ENCODE measurements at places on chromosomes 16 and 17.

GRCh38 chr16:67024384-67025209, 4.4 kb upstream of the CBFB start:
- DNase-seq = no peak

GRCh38 chr16:74760007-74760767, 14.4 kb downstream of the FA2H start:
- DNase-seq = no peak

DNA sequence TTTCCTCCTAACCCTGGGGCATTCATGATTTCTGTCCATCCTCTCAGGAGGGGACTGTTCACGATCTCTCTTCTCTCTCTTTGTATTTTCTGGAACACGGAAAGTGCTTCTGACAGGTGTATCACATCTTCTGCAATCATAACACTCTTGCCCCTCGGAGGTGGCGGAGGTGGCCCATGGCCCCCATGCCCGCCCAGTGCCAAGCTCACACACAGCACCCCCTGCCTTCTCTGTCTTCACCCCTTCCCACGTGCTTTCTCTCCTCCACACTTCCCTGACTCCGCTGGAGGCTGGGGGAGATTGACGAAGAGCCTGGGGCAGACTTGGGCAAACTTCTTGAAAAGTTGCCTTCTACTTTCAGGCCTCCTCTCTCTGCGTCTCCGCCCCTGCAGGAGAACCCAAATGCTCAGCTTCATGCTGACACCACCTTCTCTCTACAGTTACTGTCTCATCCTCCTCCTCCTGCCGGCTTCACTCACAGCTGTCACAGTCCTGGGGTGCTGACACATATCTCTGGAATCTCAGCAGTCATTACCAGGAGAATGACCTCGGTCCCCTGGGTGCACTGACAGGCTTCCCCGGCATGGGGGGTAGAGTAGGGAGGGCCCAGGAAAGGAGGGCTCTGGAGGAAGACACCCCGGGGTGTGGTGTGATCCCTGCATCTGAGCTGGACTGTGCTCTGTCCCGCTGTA, 127.1 kb downstream of the ENGASE start:
- no peak for DNase-seq

DNA sequence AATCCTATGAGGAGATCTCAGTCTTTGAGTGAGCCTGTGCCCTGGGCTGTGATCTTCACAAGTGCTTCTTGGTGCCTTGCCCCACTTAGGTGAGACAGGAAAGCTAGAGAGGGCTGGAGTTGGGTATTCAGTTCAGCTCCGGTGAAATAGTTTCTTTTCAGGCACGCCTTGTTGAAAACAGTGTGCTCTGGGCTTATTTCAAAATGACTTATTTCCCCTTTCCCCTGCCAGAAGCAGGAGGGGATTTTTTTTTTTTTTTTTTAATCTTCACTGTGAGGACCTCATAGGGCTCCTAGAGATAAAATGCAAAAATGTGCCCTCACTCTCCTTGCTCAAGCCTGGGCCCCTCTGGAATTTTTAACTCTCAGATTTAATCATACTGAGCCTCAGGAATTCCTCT, 27.2 kb downstream of the MOSMO start:
- no peak for DNase-seq

DNA sequence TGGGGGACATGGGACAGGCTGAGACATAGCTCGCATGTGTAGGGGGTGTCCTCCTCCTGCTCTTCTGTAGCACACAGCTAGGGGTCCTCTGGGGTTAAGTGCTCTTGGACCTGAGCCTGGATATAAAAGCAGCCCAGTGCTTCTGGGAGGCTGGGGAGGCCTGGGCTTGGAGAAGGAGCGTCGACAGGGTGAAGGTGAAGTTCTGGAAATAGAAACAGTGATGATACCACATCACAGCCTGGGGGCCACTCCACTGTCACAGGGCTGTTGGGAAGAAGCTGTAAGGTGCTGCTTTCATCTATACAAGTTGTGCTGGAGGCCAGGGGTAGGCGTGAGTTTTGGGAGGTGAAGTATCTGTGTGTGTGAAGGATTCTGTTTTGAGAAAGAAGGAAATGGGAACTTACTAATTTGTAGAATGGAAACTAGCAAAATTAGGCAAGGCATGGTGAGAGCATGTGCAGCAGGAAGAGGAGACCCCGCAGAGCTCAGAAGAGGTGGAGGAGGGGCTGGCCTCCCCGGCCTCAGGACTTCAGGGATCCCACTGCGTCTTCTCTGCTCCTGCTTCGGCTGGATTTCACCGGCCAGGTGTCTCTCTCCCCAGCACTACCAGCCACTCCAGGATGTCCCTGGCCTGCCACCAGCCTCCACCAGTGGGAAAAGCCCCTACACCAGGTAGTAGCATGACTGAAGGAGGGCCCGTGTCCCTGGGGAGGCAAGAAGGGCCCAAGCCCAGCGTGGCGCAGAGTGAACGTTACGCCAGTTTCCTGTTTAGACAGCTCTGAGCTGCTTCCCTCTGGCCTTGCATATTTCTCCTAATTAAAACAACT, 19.4 kb downstream of the PLCG2 start:
- DNase-seq = no peak

- DNase-seq = no peak
Observed at GRCh38 chr16:85536411-85537330, 76.5 kb upstream of the GSE1 start.

DNA sequence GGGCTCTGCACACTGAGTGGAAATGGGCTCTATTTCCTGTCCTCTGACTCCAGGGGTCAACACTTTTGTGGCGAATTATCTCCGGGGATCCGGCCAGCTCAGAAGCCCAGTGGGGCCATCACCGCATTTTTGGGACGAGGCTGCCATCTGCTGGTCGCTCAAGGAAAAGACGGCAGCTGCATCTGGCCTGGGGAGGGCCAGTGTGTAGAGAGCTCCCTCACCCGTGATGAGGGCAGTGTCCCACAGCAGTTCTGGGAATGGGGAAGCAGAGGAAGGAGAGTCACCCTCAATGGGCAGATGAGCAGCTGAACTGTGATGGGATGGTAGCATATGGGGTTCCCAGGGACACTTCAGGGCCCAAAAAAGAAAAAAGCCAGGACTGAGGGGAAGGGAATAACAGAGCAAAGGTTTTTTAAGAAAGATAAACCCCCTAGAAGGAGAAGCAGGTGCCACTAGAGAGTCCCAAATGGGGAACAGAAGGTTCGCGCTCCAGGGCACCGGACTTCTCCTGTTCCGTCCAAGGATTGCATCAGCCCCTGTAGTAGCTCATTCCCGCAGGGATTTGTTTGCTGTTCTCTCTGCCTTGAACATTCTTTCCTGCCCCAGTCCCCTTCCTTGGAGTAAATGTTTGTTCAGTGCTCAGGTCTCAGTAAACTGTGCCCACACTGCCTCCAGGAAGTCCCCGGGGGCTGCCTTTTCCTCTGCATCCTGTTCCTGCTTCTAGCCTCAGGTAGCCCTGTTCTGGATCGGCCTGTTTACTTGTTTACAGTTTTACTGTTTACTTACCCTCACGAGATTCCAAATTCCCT, 9.3 kb upstream of the ABCC12 start:
- DNase-seq = peak; percentile 34

GRCh38 chr17:73064084-73064938, 28.2 kb downstream of the SLC39A11 start:
- DNase-seq = no peak

- no peak for DNase-seq
Observed at GRCh38 chr16:50751528-50751927, 9.6 kb downstream of the CYLD start.

GRCh38 chr17:35617505-35617904, 30.4 kb downstream of the AP2B1 start:
- no peak for DNase-seq

DNA sequence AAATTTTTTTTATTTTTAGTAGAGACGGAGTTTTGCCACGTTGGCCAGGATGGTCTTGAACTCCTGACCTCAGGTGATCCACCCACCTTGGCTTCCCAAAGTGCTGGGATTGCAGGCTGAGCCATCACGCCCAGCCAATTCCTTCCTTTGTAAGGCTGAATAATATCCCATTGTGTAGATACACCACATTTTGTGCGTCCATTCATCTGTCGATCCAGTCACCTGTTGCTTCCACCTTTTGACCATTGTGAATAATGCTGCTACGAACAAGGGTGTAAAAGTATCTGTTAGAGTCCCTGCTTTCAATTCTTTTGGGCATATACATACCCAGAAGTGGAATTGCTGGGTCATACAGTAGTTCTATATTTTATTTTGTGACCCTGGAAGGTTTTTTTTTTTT, 15.3 kb downstream of the TRPV2 start:
- DNase-seq = no peak

DNA sequence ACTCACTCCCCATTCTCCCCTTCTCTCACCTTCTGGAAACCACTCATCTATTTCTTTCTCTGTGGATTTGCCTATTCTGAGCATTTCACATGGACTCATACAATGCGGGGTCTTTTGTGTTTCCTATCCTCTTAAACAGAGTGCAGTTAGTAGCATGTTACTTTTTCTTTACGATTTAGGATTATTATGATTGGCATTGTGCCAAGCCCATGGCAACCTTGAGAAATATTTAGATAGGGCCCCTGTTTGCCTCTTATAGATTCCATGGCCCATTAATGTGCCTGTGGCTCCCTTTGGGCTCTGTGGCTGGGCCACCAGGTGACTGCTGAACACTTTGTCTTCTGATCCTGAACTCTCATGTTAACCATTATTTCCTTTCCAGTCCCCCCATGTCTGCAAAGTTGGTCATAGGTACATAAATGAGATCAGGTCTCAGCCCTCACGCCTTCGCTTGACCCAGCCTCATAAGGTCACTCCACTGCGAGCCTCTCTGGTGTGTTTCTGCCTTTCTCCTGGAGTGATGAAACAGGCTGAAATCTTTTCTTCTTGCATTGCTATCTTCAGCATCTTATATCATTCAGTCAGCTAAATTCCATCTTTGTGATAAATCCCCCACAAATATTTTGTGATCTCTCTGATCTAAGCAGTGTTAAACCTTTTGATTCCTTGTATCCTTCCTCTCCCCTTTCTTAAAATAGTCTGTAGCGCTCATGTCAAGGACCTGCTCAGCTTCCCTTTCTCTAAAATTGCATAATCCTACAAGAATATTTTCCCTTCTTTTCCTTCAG, 44.0 kb downstream of the MYH3 start:
- no peak for DNase-seq

DNA sequence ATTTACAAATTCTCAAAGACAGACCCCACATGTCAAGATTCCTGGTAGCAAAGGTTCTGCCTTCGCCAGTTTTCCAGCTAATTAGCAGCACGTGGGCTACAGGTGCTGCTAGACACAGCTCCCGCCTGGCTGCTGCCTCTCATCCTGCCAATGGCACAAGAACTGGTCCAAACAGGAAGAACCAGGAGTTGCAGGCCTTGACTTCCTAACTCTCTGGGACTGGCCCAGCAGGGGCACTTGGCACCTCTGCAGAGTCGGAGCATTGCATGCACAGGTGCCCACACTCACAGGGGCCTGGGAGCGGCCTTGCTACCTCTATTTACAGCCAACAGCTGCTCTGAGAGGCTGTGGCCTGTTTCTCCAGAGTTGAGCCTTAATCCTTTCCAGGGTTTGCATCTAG, 39.6 kb downstream of the TK2 start:
- DNase-seq = no peak

DNA sequence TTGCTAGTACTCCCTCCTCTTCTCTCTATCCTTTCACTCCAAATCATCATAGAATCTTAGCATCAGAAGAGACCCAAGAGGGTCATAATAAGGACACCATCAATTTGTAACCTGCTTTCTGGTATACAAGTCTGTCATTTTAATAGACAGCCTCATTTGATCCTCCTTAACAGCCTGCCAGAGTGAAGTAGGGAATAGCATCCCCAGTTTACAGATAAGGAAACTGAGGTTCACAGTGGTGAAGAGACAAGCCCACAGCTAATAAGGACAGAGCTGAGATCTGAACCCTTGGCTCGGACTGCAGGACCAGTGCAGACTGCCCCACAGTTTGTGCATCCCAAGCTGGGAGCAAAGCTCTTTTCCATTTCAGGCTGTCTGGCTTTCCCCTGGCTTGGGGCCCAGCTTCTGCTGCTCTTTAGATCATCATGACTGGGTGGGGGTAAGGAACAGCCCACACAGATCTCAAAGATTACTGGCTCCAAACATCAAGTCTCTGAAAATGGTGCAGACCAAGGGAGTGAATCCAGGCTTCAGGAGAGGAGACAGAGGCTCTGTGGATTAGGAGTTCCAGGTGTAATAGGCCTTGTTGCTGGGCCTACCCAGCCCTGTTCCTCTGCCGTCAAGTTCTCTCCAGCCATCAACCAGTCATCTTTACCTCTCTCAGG, 10.3 kb upstream of the IGFBP4 start:
- DNase-seq = no peak

DNA sequence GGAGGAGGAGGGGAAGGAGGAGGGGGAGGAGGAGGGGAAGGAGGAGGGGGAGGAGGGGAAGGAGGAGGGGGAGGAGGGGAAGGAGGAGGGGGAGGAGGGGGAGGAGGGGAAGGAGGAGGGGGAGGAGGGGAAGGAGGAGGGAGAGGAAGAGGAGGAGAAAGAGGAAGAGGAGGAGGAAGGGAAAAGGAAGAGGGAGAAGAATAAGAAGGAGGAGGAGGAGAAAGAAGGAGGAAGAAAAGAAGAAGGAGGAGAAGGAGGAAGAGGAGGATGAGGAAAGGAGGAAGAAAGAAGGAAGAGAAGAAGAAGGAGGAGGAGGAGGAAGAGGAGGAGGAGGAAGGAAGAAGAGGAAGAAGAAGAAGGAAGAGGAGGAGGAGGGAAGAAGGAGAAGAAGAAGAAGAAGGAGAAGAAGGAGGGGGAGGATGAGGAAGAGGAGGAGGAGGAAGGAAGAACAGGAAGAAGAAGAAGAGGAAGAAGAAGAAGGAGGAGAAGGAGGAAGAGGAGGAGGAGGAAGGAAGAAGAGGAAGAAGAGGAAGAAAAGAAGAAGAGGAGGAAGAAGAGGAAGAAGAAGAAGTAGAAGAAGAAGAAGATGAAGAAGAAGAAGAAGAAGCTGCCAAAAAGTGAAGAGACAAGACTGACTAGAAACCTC, 103.8 kb downstream of the C16orf78 start:
- DNase-seq = no peak

DNA sequence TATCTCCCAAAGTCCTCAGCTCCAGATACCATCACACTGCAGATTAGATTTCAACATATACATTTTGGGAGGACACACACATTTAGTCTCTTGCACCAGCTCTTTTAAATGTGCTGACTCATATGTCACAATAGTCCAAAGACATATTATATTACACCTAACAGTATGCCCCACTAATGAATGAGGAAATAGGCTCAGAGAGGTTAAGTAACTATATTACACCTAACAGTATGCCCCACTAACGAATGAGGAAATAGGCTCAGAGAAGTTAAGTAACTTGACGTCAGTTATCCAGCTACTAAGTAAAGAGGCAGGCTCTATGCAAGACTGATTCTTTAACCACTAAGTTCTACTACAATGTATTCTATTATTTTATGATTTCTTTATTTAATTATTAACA, 9.7 kb downstream of the IRX6 start:
- no peak for DNase-seq

- no peak for DNase-seq
Observed at GRCh38 chr17:68238164-68238870, 9.5 kb upstream of the AMZ2 start.

- no peak for DNase-seq
Observed at GRCh38 chr16:610513-611381, 20.0 kb upstream of the WFIKKN1 start.
